ENCODE measurements at places on chromosomes 1 and 21. TPM values are rescaled to one million over a fixed set of nuclear protein-coding genes. Genes with fewer than 3 reads are reported as not detected.

GBP3 gene
- 0.67 TPM for total RNA-seq

FCRL5 gene
- 0.03 TPM for total RNA-seq

CBR3 gene
- 12.6 TPM for total RNA-seq

IL12RB2 gene
- 0.12 TPM for total RNA-seq

PLA2G2C gene
- total RNA-seq, result not detected

PLPP3 gene
- 30.4 TPM for total RNA-seq

ELF3 gene
- total RNA-seq, result 195 TPM

APH1A gene
- total RNA-seq, result 148 TPM

SLAMF9 gene
- total RNA-seq, result 0.34 TPM

CD1B gene
- total RNA-seq, result not detected

NPPA gene
- not detected for total RNA-seq

ADAMTS4 gene
- total RNA-seq, result not detected

PTAFR gene
- 0.09 TPM for total RNA-seq

CLCA1 gene
- not detected for total RNA-seq

FCRL6 gene
- not detected for total RNA-seq

MIGA1 gene
- total RNA-seq, result 5.0 TPM

KPRP gene
- total RNA-seq, result not detected

PADI1 gene
- 1.5 TPM for total RNA-seq

RAB42 gene
- total RNA-seq, result 3.5 TPM

Measured in A549 treated with Mapracorat at 1 μM for 4 hours (cell line).